ENCODE measurements at places on chromosomes 11 and 22. TPM values are rescaled to one million over a fixed set of nuclear protein-coding genes. Genes with fewer than 3 reads are reported as not detected.

DNA sequence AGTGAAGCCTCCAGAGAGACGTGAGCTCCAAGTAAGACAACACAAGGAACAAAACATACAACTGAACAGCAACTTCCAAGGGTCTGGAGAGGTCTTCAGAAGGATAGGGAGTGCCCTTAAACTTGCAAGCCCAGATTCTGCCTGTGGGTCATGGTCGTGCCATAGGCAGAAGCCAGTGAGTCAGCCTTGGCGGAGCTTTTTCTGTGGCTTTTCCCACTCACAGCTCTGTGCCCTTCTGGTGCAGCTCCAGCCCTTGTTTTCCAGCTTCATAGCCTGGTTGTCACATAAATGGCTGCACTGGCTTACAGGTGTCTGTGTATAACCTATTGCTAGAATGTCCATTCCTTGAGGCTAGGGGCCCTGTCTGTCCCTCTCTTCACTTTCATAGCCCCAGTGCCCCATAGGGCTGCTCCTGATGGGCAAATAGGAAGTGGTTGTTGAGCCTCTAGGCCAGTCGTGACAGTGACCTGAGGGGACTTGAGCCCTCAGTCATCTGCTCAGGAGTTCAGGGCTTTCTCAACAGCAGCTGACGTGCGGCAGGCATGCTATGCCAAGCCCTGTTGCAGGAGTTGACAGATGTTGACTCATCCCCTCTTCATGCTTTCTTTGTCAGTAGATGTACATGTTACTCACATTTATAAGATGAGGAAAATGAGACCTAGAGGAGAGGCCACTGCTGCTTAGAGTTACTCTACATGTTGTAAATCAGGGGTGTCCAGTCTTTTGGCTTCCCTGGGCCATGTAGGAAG, 7.4 kb downstream of the MED15 start:
- DNase-seq = no peak

- DNase-seq = no peak
Observed at GRCh38 chr11:128207861-128208321, 379.5 kb downstream of the ETS1 start.

- no peak for DNase-seq
Observed at GRCh38 chr11:8288824-8289491, 25.3 kb upstream of the LMO1 start.

DNA sequence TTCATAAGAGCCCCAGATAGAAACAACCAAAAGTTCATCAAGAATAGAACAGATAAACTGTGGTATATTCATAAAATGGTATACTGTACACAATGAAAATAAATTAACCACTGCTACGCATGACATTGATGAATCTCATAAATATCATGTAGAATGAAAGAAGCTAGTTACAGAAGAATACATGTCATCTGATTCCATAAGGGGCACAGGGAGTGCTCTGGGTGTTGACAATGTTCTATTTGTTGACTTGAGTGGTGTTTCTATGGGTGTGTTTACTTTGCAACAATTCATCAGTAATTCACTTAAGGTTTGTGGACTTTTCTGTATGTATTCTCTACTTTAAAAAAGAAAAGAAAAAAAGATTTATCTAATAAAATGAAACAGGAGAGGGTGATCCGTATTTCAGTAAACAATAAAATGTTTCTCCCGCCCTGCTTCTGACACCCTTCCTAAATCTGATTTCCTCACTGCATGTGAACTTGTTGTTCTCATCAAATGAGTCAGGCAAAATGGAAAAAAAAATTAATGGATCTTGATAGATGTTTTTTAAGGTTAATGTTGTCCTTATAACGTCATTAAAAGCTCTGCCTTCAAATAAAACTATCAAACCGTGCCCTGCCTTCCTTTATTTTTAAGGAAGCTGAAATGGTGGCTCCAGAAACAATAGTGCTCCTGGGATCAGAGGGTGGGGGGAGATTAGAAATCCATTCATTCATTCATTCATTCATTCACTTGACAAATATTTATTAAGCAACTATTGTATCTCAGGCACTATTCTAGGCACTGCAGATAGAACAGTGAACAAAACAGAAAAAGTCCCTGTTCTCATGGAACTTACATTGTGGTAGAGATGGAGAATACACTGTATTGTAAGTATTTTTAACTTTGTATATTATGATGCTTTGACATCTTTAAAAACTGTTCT, 77.2 kb upstream of the CD44 start:
- no peak for DNase-seq

DNA sequence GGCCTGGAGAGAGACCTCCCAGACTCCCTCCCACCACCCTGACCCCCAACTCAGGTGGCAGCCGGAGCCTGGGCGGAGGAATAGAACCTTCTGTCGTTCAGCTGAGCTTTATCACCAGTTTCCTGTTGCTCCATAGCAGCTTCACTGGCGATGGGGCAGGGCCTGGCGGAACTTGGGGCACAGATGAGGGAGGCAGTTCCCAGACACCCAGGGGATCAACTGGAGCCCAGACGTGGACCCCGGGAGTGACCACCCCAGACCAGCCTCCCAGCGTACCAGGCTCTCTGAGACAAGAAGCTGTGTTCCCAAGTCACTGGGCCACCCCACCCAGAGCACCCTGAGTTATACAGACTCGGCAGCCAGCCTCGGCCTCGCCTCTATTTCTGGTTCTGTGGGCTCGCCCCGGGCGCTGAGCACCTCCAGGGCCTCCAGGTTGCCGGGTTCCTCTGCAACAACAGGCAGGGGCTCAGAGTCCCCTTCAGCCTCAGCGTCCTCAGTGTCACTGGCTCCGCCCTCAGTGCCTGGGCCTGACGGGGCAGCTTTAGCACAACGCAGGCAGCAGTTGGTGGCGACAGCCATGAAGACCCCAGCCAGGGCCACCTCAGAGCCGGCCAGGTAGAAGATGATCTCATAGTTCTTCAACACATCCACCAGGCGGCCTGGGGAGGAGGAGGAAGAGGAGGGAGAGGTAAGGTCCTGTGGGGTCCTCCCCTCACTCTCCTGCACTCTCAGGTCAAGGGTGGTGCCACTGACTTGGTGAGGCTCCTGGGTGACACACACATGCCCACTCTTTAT, 5.7 kb downstream of the SLC16A8 start:
- DNase-seq = no peak

GRCh38 chr11:4115128-4115527, 20.5 kb downstream of the RRM1 start:
- no peak for DNase-seq

DNA sequence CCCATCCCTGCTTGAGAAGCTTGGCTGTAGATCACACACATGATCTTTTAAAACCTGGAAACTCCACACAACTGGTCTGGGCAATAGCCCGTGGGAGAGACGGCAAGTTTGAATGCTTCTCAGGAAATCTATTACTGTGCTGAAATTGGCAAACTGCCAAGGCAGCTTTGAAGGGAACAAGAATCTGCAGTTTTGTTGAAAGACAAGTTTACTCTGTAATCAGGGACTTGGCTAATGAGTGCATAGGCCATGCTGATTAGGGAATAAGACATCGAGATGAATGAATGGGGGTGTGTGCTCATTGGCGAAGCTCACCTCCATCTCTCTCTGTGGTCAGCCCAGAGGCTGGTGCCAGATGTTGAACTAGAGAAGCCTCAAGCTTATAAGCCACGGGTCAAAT, 218.8 kb downstream of the HIPK3 start:
- no peak for DNase-seq

DNA sequence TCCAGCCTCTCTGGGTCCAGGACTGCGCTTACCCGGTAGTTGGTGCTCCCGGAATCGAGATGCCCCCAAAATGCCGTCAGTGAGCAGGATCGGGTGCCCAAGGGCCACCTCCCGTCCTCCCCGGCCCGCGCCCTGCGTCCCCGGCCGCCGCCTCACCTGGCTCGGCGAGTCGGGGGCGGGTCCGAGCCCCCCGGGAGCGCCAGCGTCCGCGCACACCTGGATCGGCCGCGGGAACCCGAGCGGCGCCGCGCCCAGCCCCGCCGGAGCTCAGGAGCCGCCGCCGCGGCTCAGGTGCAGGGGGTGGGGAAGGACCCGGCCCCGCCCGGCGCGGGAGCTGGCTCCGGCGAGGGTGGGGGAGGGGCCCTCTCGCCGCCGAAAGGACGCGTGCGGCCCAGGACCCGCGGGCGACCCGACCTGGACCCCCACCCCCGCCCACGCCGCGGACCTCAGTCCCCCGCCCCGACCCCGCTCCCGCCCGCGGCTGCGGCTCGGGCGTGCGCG, at the start of gene SHANK2:
Gene SHANK2, minus strand, starts transcription at position 309 of the 501 bp plus-strand sequence. CDS start 105,251 bp downstream, outside the sequence.
- DNase-seq = no peak

DNA sequence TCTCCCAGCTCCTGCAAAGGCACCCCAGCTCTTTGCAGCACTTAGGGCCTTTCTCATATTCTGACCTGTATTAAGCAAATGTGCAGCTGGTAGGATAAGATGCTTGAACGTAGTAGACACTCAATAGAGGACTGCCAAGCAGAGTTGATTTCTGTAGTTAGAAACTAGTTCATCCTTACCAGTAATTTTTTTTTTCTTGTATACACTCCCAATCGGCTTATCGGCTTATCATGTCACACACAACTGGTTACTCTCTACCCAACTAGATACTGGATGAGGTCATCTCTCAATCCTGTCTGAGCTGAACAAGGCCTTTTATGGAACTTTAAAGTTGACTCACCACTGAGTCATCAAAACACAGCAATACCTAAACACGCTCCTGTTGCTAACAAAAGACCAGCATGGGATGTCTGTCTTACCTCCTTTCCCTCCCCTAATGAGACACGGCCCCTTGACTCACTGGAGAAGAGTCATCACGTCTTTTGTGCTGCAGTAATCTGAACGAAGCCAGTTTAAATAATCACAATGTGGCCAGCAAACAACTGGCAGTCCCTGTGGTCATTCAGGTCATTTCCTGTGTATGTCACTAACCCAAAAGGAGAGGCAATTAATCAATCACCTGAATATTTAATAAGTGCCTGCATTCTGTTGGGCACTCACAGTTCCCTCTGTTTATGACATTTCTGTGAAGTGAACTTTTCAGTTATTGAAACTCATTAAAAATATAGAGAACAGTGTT, 7.5 kb upstream of the WEE1 start:
- DNase-seq = no peak

GRCh38 chr22:50175191-50175461, 4.6 kb downstream of the PANX2 start:
- DNase-seq = no peak

GRCh38 chr11:121194731-121195596, 93.9 kb downstream of the TECTA start:
- no peak for DNase-seq

The COMMD9 gene
- 58.0 TPM for total RNA-seq

DNA sequence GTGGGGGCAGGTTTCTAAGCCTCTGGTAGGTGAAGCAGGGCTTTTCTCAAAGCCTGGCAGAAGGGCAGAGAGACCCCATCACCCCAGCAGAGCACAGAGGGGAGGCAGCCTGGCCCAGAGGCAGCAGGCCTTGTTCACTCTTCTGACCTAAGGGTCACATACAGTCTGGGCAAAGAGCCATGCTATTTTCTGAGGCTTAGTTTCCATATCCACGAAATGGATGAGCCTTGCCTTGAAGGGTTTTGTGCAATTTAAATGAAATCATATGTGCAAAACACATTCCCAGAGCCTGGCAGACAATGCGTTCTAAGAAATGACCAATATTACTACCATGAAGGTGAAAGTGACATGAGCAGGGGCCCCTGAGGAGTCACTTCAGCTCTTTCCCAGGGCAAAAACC, 44.5 kb downstream of the HIRA start:
- no peak for DNase-seq

- peak; percentile 30 for DNase-seq
Observed at GRCh38 chr11:134120921-134121526, 52.2 kb downstream of the JAM3 start.

DNA sequence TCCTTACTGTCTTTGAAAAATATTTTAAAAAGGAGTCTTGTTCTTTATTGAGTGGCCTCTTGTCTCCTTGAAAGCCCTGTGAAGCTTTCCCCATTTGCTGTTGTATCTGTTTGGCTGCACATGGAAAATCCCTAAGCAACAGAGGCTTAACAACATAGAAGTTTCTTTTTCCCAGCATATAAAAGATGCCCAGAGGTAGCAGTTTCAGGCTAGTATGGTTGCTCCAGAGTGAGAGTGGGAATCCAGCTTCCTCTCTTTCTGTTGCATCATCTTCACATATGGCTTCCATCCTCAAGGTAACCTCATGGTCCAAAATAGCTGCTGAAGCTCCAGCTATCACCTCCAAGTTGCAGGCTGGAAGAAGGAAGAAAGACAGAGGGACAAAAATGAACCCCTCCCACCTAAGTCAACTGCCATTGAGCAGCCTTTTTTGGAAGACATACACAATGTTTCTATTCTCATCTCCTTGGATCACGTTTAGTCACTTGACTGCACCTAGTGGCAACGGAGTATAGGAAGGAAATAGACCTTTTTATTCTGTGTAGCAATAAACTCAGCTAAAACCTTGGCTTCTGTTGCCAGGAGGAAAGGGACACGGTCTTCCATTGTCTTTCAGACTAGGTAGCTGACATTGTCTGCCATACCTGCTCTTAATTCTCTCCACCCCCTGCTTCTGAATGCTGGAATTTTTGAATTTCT, 5.3 kb downstream of the CSF2RB start:
- DNase-seq = no peak

The ZP1 gene
- not detected for total RNA-seq

DNA sequence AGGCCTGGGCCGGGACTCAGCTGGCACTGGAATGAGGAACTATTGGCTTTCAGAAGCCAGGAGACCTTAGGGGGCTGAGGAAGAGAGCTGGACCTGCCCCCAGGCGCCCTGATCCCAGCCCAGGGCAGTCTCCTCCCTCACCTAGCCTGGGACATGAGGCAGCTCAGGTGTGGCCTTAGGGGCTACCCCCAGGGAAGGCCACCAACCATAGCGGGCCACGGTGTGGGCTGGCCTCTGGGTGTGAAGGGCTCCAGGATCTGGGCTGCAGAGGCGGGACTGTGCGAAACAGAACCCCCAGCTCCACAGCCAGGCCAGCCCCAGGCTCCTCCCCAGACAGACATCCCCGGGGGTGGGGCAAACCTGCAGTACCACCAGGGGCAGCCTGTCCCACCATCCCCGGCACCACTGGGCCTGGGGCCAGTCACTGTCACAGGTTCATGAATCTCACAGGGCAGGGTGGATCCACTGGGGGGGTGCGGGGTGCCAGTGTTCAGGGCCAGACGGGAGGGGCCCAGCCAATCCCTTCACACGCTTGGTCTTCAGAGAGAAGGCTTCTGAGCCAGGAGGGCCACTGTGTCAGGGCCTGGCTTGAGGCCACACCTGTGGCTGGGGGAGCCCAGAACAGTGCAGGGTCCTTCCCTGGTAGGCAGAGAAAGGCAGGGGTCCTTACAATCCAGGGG, 3.5 kb downstream of the PLXNB2 start:
- no peak for DNase-seq

The ZC3H12C gene
- 16.8 TPM for total RNA-seq

GRCh38 chr22:22201930-22202343, 42.6 kb upstream of the VPREB1 start:
- no peak for DNase-seq

GRCh38 chr11:73141309-73142127, 600 bp downstream of the FCHSD2 start:
- peak; percentile 83 for DNase-seq

GRCh38 chr11:113286509-113287497, 27.6 kb upstream of the TTC12 start:
- no peak for DNase-seq

The APOL4 gene
- total RNA-seq = 4.7 TPM

DNA sequence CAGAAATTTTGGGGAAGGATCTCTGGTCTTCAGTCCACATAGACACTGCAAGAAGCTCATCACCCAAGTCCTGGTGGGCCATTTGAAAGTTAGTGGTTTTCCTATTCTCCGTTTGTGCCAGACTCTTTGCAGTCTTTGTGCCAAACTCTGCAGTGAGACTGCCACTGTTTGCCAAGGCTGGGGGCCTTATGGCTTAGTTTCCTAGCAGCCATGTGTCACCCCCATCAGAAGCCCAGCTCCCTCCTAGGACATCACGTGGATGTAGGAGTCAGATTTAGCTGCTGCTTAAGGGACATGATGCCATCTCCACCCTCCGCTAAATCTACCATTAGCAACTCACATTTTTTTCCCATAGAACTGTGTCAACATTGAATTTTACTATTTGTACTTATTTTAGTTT, 220.0 kb downstream of the C11orf91 start:
- DNase-seq = no peak

The THY1 gene
- 0.91 TPM for total RNA-seq
